Adrenal gland (tissue), 19 donors: ENCODE measurements at places on chromosomes 7 and 10. TPM values are rescaled to one million over a fixed set of nuclear protein-coding genes. Genes with fewer than 3 reads are reported as not detected.

DNA sequence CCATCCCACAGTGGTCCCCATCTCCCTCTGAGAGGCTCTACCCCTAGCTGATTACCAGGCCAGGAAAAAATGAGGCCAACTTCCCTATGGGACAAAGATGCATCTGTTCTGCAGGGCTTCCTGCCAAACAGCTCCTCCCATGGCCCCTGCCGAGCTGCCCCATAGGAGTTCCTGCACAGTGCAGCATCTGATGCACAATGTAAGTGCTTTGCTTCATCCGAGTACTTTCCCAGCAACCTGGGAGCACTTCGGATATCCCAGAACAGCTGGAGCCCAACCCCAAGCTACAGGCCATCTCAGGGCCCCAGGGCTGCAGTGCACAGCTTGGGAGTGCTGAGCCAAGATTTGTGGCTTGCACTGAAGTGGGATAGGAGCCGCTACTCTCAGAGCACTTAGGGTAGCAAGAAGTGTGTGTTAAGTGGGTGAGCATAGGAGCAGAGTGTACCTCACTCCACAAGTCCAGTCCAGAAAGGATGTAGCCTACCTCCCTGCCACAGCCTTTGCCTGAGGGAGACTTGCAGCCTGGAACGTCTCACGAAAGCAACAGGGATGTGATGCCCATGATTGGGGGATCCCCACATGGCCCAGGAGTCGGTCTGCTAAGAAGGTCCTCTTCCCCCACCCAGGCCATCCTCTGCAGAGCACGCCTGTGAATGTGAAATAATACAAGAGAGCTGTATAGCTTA, 209.6 kb upstream of the VWC2 start:
- no peaks in the 10 kb centered on the region for H3K27me3 ChIP-seq
- H3K4me3 ChIP-seq, result no peak overlapping the region
- H3K4me1 ChIP-seq, result no peaks in the 10 kb centered on the region
- no peak for DNase-seq

SPDYE16 gene
- 0.28 TPM for total RNA-seq

DNA sequence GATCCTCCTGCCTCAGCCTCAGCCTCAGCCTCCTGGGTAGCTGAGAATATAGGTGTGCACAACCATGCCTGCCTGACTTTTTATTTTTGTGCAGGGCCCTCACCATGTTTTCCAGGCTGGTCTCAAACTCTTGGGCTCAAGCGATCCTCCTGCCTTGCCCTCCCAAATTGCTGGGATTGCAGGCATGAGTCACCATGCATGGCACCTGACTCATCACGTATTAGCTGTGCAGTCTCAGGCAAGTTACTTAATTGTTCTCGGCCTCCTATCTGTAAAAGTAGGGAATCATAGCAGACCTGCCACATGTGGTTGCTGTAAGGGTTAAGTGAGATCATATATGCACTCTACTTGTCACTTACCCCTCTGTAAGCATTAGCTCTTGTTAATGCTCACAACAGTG, 117.2 kb downstream of the ANLN start:
- no peak overlapping the region for H3K4me3 ChIP-seq
- no peaks in the 10 kb centered on the region for H3K27me3 ChIP-seq
- H3K36me3 ChIP-seq, result no peaks in the 10 kb centered on the region
- no peak overlapping the region for H3K27ac ChIP-seq
- no peak for DNase-seq
- H3K4me1 ChIP-seq, result no peaks in the 10 kb centered on the region

- H3K4me3 ChIP-seq, result no peak overlapping the region
- no peaks in the 10 kb centered on the region for H3K36me3 ChIP-seq
- no peak overlapping the region for H3K27ac ChIP-seq
- H3K27me3 ChIP-seq, result no peaks in the 10 kb centered on the region
- no peaks in the 10 kb centered on the region for H3K4me1 ChIP-seq
These were observed 208.6 kb upstream of the YAE1 start for GRCh38 chr7:39357648-39358047.

ADRA2A gene
- 3.3 TPM for total RNA-seq

AGMO gene
- not detected for total RNA-seq

DNA sequence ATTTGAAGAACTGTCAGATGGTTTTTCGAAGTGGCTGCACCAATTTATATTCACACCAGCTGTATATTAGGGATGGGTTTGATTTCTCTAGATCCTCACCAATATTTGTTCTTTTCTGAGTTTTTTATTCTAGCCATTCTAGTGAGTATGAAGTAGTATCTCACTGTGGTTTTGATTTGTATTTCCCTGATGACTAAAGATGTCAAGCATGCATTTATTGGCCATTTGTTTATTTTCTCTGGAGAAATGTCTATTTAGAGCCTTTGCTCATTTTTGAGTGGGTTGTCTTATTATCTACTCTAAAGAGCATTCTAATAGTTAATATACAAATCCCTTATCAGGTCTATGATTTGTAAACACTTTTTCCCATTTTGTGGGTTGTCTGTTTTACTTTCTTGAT, 123.9 kb downstream of the PCLO start:
- no peaks in the 10 kb centered on the region for H3K4me1 ChIP-seq
- no peaks in the 10 kb centered on the region for H3K36me3 ChIP-seq
- H3K27me3 ChIP-seq, result no peaks in the 10 kb centered on the region

DNA sequence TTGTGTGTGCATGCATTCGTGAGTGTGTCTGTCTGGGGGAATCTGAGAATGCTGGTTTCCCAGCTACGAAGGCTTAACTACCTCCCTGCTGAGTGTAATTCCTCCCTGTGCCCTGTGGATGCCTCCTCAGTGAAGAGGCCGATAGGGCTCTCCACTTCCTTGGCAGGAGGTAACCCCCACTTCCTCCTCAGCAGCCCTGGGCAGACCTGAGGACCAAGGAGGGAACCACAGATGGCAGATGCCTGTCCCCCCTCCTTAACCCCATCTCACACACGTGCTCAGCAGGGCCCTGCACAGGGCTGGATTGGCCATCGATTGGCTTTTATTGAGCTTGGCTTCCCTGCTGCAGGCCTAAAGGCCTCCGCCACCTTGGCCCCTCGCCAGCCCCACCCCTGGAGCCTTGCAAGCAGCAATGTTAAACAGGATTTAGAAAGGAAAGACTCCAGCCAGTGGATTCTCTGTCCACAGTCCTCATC, 45.6 kb upstream of the LRRC4 start:
- H3K4me3 ChIP-seq, result no peak overlapping the region
- H3K27ac ChIP-seq, result no peak overlapping the region
- no peaks in the 10 kb centered on the region for H3K27me3 ChIP-seq
- peak; percentile 41 for DNase-seq

LIPK gene
- total RNA-seq, result not detected
